ENCODE measurements at places on chromosomes 2 and 18.

- DNase-seq = no peak
Measured at GRCh38 chr2:160477032-160477431, 16.6 kb downstream of the RBMS1 start.

- DNase-seq = no peak
Measured at GRCh38 chr2:16010011-16010410, 69.7 kb downstream of the MYCN start.

DNA sequence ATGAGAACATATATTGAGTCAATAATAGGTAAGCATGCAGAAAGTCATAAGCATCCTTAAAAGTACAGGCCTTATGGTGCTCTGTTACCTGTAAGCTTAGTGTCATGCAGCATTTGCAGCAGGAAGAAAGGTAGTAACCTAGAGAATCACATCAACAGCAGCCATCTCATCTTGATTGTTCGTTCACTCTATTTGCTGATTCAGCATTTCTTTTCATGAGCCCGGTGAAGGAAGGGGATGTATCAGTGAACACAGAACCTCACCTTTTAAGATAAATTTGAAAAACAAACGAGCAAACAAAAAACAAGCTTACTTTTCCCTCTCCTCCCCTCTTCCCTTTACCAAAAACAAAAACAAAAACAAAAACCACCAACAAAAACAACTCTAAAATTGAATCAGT, 89.9 kb downstream of the MIB1 start:
- DNase-seq = no peak

- no peak for DNase-seq
Measured at GRCh38 chr2:105553538-105554196, 154.8 kb upstream of the FHL2 start.

- no peak for DNase-seq
Measured at GRCh38 chr18:853471-853870, 41.4 kb upstream of the YES1 start.

DNA sequence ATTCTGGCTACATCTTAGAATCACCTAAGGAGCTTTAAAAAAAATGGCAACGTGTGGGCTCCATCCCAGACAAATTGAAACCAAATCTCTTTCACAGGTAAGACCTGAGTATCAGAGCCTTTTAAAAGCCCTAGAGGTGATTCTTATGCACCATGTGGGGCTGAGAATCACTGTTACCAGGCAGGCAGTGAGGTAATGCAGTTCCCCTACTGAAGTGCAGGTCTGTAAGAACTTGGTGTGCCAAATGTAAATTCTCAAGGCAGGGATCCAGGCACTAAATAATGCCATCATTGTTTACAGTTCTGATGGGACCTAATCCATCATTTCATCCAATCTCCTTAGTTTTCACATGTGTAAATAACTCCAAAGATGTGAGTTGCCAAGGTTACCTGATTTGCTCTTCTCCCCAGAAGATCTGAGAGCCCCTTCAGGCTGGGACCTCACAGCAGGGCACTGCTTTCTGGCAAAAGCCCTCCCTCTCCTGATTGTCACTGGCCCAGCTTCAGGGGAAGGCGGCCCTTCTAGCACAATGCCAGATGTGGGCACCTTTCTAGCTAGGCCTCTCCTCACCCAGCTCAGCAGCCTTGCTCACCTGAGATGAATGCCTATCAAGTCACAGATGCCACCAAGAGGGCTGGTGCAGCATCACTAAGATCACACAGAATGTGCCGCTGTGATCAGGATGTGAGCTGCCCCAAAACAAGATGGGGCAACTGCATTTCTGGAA, 73.6 kb upstream of the RGPD5 start:
- no peak for DNase-seq

DNA sequence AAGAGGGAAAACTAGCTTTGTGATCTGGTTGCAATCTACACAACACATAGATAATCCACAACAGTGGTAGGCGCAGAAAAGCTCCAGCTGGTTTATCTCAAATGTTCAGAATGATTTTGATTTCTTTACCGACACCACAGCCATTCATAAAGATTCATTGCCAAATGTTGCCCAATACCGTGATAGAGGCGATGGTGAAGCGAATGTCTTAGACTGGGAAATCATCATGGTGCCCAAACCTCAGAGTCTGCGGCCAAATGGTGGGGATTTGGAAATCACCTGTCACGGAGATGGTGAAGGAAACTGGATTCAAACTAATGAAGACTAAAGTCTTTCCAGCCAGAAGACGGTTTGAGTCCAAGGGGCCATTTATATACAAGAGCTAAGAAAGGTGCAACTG, 48.5 kb upstream of the CCDC150 start:
- DNase-seq = no peak

DNA sequence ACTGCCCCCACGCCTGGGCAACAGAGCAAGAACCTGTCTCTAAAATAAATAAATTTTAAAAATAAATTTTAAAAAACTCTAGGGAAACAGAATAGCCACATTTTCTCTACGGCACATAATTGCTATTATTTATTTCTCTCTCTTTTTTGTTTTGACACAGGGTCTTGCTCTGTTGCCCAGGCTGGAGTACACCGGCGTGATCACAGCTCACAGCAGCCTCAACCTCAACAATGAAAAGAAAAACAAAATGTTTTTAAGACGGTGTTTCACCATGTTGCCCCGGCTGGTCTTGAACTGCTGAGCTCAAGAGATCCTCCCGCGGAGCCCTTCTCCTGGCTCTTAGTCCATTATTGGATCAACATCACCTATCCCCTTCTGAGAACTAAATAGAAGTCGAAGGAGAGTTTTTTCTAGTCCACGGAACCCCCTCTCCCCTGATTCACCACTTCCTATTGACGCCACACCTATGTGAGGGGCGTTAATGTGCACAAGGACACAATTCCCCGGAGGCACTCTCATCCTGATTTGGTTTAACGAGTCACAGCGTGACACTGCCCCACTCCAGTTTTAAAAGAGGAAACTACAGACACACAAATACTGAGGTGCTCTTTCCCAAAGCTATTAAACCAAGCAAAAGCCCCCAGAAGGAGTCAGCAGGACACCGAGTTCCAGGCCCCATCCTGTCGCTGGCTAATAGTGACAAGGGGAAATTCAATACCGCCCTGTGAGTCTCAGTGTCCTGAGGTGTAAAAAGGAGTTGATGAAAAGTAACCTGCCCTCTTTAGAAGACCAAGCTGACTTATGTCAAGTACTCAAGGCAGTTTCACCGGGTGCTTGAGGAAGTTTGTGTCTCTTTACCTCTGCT, 1.1 kb downstream of the NPC1 start:
- DNase-seq = no peak

DNA sequence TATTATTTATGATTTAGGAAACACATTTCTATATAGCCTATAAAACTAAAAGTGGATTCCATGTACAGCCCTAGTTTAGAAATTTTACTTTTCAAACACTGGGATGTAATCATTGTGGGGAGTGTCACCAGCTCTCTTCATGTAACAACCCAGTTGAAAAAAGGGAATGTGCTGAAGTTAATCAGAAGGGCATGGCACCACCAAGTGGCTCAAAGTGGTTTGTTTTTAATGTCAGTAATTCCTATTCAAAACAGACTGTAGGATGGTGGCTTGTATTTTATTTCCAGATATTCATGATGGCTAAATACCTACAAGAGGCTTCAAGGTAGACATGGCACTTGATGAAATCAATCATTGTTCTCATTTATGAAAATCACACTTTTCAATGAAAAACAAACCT, 58.1 kb upstream of the TMEM182 start:
- DNase-seq = peak; percentile 3

DNA sequence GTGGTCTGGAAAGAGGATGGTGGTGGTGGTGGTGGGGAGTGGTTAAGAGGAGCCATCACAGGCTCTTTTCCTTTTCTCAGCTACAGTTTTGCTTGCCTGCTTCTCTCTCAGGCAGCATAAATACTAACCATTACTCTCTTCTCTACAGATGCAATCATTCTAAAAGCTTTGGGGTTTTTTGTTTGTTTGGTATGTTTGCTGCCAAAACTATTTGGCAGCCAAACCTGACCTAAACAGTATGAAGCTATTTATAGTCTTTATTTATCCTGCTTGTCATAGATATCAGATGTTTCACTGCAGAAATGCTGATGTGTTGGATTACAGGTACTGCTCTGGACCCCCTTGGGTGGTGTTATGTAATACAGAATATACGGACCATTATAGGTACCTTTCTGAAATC, 15.3 kb downstream of the SIX3 start:
- DNase-seq = no peak

GRCh38 chr2:275466-275865, 10.7 kb downstream of the ACP1 start:
- DNase-seq = peak; percentile 89

DNA sequence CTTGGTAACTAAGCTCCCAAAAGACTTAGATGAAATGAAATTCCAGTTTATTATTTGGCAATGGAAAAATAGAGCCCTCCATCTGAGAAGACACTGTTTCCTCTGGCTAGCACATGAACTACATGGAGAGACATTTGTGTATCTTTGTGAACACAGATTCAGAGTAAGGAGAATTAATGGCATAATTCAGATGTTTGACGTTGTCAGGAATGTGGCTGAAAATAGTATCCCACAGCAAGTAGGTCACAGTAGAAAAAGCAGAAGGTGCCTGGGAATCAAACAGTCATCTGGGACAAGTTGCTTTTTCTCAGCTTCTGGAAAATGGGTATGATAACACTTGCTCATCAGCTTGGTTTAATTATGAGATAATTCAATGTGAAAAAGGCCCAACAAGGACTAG, 288.6 kb downstream of the PTPRM start:
- no peak for DNase-seq

GRCh38 chr2:208189069-208189809, 591 bp downstream of the C2orf80 start:
- DNase-seq = no peak

DNA sequence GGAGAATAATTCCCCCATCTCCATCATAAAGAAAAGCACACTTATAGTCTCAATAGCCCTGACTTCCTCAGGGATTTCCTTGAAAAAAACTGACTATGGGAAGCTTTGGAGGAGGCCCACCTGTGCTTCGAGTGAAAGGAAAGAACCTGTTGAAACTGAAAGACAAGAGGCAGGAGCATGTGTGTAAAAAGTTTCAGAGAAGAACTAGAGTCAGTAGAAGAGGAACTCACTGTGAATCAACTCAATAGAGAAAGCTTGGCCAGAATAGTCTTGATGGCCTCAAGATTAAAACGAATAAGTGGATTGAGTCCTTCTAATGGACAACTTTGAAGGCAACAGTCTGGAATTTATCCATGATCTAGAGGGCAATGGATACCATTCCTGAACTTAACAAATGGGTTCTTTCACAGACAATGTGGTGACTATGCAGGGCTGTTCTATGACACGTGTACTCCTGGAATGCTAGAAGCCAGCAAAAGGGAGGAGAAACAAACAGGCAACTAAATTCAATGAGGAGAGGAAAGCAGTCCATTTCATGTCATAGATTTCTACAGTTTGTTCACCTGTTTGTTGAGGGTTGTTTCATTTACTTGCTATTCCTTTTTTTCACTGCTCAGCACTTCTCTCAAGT, 442.3 kb downstream of the GRB14 start:
- no peak for DNase-seq

DNA sequence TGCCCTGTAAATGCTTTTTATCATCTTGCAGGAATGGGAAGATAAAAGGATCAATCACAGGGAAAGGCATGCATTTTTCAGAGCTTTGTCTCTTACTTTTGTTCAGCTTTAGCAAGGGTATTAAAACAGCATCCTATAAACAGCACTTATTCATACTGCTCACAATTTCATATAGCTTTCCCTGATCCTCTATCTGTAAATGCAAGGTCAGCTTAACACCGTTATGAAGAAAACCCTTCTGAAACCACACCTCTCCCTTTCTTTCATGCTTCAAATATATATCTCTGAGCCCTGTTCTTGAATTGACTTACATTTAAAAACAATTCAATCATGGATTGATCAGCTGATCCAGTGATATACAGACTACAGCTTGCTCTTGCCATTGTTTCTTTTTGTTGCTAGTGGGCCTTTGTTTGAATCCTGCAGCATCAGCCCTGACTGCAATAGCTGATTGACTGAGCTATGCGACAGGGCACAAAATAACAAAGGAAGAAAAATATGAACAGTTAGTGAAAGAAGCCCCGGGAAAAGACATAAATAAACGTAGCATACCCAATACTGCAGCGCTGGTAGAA, 795.5 kb upstream of the CDH2 start:
- no peak for DNase-seq

DNA sequence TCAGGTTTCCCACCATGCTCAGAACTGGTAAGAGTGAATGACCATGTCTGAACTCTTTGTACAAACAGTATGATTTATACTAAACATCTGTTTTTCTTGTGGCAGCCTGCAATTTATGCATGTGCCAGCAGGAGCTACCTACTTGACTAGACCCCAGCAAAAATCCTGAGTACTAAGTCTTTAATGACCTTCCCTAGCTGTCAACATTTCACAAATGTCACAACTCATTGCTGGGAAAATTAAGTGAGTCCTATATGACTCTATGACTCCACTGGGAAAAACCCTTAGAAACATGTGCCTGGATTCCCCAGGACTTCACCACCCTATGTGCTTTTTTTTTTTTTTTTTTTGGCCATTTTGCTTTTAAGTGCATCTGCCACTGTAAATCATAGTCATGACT, 1225.8 kb downstream of the SUCLG1 start:
- DNase-seq = no peak

GRCh38 chr2:40317761-40318160, 134.1 kb downstream of the SLC8A1 start:
- DNase-seq = no peak

DNA sequence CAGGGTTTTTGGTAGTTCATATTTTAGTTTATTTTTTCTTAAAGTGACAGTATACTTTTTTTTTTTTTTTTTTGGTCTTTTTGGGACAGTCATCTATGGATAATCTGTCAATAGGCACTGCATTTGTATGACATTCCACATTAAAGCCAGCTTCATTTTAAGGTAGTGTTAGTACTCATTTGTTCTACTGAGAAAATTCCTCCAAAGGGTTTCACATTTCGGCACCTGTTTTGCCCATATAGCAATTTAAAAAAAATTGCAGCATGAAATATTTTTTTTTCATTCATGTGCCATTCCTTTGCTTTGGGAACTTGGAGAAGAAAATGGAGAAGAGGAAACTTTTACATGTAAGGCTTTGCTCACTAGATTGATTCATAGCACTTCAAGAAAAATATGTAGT, 276.3 kb upstream of the TCF4 start:
- no peak for DNase-seq

DNA sequence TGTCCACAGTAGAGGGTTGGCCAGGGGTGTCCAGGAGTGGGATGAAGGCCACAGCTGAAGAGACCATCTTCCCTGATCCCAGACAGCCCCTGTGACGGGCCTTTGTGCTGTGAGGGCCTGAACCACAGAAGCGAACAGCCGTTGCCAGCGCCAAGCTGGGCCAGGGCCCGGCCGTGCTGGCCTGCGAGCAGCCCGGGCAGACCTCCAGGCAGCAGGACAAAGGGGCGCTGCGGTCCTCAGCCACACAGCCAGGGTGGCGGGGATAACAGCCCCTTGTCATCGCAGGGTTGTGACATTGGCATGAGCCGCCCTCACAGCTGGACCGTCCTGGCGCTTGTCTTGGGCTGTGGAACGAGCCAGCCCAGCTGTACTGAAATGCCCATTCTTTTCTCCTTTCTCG, 161.1 kb downstream of the FAM210A start:
- no peak for DNase-seq

- DNase-seq = no peak
Measured at GRCh38 chr2:224008702-224009261, 30.3 kb downstream of the SERPINE2 start.

All from MV-4-11 (cell line).